SW 1271 (cell line): ENCODE measurements at places on chromosomes 7 and 10.

- DNase-seq = no peak
Observed at GRCh38 chr10:98790817-98791216, 344.1 kb upstream of the HPS1 start.

- DNase-seq = no peak
Observed at GRCh38 chr7:22137466-22137865, 191.8 kb upstream of the CDCA7L start.

DNA sequence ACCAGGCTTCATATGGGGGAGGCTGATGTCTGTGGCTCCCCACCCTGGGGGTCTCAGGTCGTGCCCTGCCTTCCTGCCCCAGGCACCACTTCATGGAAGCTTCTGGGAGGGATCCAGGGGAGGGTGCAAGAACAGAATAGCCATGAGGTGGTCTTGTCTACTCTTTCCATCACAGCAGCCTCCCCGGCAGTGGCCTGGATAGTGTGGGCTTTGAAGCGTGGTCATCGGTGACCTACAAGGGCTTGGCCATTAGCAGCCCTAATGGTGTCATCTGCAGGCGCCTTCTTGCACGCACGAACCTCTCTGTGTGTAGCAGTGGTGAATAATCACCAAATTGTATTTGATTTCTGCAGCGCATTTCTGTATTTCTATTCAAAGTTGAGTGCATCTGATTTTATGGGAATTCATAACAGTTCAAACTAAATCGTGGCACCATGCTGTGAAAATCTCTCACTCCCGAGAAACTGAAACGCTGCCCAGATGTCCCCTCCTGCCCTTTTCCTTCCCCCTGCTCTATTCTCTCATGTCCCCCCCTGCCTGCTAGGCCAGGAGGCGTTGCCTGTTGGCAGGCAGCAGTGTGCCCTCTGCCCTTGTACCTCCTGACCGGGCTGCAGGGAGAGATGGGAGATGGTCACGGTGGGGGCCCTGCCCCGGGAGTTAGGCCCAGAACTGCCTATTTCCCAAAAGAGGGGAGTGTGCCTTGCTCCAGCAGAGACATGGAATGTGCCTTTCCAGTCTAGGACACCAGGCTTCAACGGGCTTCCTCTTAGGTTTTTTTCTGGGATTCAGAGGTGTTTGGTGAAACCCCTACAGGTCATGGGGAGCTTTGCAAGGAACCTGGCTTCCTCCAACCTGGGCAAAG, 34.8 kb downstream of the CDH23 start:
- no peak for DNase-seq

DNA sequence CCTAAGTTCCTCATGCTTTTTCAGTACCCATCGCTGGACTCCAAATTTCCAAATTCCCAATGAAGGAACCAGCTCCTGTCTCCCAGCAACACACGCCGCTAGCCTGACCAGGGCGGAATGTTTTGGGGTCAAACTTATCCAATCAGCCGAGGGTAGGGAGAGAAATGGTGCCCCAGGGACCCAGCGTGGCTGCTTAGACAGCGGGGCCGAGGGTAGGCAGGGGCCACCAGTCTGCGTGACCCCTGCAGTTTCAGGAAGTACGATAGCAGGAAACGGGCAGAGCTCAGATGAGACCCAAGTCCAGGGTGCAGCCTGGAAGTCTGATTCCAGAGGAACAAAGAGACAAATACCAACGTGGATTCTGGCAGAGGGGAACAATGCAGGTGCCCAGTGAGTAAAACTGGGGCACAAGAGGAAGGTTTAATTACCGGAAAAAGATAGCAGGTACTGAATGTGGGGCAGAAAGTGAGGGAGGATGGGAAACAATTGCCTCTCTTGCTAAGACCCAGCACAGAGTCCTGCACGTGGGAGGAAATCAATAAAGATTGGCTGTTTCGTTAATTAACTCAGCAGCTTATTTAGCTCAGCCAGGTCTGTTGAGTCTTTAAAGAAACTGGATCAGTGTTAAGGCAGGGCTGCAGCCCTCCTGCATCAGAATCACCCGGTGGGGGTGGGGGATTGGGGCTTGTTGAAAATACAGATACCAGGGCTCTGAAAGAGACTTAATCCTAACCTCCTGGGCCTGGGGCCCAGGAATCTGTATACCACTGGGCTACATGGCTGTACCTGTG, 50.4 kb upstream of the NFE2L3 start:
- DNase-seq = no peak

- no peak for DNase-seq
Observed at GRCh38 chr7:38928506-38928905, 19.5 kb upstream of the VPS41 start.

GRCh38 chr7:157041004-157041403, 30.5 kb upstream of the MNX1 start:
- DNase-seq = no peak

GRCh38 chr7:25260862-25261494, 32.7 kb upstream of the NPVF start:
- DNase-seq = no peak

- peak; percentile 13 for DNase-seq
Observed at GRCh38 chr7:4849390-4849789, 12.4 kb downstream of the PAPOLB start.

GRCh38 chr7:76428149-76428823, 3.5 kb downstream of the ZP3 start:
- DNase-seq = no peak
